CD8-positive, alpha-beta memory T cell (primary cell): ENCODE measurements at places on chromosomes 4 and X. TPM values are rescaled to one million over a fixed set of nuclear protein-coding genes. Genes with fewer than 3 reads are reported as not detected.

GRCh38 chr4:183986971-183987946 lies 82.2 kb downstream of the STOX2 start:
- DNase-seq, result no peak

GRCh38 chr4:140833280-140833679 lies 77.1 kb upstream of the TBC1D9 start:
- DNase-seq, result no peak

MTMR1 gene
- total RNA-seq, result 39.7 TPM

EFHC2 gene
- total RNA-seq, result 0.20 TPM

- DNase-seq, result no peak
Measured at GRCh38 chrX:78800114-78800513, 52.6 kb downstream of the LPAR4 start.

DNA sequence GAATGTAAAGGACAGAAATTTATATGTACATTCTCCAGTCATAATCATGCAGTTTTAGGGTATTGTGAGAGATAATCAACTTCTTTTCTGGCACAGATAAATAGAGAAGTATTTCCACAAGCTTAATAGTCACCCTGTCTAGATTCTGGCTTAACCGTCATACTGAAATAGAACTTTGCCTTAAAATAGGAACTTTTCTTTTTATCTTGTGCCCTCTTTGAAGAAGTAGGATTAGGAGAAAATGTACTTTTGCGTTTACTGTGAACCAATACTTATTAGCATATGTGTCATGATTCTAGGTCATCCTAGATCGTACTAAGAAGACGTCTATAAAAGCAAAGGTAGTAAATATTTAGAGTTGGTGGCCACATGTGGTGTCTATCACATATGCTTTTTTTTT lies 95.4 kb downstream of the NFKB1 start:
- DNase-seq, result no peak

MAGEC1 gene
- total RNA-seq, result not detected

DNA sequence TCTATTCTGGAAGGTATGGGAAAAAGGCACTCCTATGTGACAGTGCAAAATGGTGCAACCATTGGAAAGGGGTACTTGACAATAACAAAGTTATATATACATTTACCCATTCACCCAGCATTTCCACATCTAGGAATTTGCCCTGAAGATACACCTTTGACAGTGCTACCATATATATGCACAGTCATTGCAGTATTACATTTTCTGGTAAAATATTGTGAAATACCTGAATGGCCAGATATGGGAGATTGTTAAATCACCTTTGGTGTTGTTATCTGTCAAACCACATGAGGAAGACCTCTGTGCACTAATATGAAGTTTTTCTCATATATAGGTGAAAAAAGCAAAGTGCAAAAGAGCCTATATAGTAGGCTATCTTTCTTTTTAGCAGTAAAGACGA lies 53.5 kb downstream of the SMAD1 start:
- DNase-seq, result no peak

GRCh38 chrX:48713847-48714246 lies 17.3 kb downstream of the SUV39H1 start:
- no peak for DNase-seq

DNA sequence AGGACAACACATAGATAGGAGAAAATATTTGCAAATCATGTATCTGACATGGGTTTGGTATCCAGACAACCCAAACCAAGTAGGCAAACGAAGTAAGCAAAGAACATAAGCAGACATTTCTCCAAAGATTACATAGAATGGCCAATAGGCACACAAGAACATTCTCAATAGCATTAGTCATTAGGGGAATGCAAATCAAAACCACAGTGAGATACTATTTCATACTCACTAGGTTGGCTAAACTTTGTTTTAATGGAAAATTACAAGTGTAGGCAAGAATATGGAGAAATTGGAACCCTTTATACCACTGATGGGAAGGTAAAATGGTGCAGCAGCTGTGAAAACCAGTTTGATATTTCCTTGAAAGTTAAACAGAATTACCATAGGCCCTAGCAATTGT lies 74.7 kb downstream of the CHRNA9 start:
- DNase-seq, result no peak

DNA sequence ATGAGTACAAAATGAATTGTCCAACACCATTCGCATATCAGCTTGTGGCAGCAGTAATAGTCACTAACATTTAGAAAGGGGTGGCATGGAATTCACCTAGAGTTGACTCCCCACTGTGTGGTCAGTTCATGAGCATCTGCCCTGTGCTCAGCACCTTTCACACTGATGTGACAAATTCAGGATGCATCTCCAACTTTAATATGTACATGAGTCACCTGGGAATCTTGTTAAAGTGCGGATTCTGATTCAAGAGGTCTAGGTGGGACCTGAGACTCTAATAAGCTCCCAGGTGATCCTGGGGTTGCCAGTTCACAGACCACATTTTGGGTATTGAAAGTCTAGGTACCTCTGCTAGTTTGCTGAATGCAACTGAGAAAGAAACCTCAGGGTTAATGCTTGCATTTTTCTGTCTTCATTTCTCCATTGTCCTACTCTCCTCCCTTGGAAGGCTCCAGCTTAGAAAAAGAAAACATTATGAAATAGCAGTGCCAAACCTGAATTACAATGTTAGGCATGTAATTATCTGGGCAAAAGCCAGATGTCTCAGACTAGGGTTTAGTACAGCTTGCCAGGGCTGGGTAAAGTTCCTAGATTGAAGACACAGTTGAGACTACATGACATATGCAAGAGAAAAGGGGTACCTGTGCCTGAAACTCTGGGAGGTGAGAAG lies 32.7 kb downstream of the TMSB4X start:
- DNase-seq, result no peak

PNMA3 gene
- 1.1 TPM for total RNA-seq

DNA sequence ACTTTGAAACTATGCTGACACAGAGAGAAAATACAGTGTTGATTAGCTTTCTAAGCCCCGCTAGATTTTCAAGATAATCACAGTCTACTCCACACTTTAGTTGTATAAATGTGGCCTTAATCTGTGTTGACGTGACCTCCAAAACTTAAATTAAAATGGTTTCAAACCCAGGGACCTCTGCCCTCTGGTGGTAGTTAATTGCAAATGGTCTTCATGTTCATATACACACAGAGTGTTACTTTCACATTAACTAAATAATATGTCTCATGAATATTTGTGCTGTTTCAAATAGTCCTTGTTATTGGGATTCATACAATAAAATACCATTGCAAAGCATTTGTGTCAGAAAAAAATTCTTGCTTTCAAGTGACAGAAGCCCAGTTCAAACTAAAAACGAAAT lies 64.3 kb downstream of the TASL start:
- no peak for DNase-seq

DNA sequence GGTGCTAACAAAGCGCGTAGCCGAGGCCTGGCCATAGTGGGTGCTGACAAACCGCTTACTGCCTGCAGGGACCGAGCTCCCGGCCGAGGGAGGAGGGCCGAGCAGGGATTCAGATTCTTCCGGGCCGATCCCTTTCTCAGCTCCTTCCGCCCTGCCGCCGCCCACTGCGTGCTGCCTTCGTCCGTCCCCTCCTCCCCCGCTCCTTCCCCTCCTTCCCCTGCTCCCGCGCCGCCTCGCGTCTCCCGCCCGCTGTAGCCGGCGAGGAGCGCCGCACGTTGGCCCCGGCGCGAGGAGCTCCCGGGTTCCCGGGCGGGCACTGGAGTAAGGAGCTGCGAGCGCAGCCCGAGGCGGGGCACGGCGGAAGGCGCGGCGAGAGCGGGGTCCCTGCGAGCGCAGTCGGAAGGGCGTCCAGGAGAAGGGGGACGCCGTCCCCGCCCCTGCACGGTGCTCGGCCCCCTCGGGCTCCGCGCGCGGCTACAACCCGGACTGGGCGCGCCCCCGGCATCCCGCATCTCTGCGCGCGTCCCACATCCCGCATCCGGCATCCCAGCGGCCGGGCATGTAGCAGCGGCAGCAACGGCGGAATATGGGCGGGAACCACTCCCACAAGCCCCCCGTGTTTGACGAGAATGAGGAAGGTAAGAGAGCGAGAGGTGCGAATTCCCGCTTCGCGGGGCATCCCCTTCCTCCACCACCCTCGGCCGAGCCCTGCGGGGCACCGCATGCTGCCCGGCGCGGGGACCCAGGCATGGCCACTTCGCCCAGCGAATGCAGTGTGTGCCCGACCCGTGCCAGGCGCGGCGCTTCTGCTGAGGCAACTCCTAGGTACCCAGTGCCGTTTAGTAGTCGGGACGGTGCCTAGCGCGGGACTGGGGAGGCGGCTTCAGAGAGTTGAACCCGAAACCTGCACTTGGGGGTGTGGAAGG lies at the start of gene STK32B:
Gene STK32B (plus strand): TSS at position 203 of the 926 bp plus-strand sequence.
- no peak for DNase-seq

GRCh38 chrX:123626962-123627361 lies 105.9 kb downstream of the THOC2 start:
- no peak for DNase-seq

- no peak for DNase-seq
Measured at GRCh38 chrX:120755066-120755846, 120.4 kb downstream of the CT47B1 start.

- DNase-seq, result no peak
Measured at GRCh38 chrX:74924449-74925224, 615 bp downstream of the NEXMIF start.

- no peak for DNase-seq
Measured at GRCh38 chr4:127236889-127237288, 395.9 kb upstream of the INTU start.

ATOH1 gene
- total RNA-seq, result not detected

GRCh38 chr4:120633810-120634209 lies 288.7 kb downstream of the PRDM5 start:
- DNase-seq, result no peak

- no peak for DNase-seq
Measured at GRCh38 chr4:109248322-109248900, 54.0 kb downstream of the COL25A1 start.

DNA sequence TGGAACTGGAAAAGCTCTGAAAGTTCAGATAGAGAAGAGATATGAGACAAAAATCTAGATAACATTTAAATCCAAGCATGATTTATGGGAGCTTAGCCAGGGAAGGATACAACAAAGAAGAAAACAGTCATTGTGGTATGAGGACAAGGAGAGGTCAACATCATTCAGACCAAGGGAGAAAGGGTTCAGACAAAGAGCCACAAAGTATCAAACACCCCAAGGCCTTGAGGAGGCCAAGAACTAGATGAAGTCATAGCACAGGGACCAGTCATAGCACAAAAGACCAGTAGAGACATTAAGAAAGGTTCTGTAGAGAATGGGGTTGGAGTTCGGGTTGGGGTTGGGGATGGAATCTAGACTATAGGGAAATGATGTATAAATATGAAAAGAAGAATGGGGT lies 77.4 kb upstream of the NAP1L5 start:
- no peak for DNase-seq
